ENCODE measurements at places on chromosomes 1 and 21.

- no peak for DNase-seq
These were observed 7.9 kb upstream of the PLA2G2C start for GRCh38 chr1:20194224-20194623.

DNA sequence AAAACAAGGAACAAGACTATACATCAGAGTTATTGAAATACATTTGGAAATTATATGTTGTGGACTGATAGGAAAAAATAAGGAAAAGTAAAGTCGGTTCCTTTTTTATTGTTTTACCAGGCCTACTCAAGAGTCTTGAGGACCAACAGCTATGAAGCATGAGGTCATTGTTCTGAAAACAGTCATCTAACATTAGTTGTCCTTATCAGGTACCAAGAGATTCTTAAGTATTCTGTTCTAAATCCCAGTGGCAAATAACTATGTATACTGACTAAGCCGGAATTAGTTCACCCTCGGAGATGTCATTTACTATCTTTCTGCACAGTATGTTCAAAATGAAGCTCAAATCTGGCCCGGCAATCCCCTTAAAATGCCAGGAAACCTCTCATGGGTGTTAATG is 585 bp downstream of the ADGRL4 start:
- DNase-seq = no peak

DNA sequence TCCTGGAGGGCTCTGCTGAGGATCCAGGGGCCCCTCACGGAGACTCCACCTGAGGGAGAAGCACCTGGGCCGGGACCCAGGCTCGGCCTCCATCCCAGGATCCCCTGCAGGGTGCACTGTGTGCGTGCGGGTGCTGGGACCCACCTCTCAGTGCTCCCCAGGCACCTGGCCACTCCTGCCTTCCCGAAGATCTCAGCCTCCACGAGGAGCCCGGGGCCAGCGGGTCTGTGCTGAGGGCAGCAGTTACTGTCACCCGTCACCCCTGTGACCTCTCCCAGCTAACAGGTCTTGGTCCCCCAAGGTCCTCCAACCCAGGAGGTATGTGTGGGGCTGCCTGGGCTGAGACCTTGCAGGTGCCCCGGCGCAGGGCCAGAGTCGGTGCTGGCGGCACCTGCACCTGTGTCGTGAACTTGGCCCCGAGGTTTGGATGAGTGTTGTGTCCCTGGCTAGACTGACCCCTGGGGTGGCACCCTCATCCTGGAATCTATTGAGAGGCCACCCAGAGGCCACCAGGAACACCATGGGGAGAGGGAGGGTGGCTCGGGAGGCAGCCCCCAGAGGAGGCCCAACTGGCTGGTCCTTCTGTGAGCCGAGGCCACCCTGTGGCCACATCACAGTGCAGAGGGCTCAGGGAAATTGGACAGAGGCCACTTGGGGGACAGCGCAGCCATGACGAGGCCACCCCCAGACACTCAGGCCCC is 17.7 kb downstream of the MORN1 start:
- DNase-seq = no peak

DNA sequence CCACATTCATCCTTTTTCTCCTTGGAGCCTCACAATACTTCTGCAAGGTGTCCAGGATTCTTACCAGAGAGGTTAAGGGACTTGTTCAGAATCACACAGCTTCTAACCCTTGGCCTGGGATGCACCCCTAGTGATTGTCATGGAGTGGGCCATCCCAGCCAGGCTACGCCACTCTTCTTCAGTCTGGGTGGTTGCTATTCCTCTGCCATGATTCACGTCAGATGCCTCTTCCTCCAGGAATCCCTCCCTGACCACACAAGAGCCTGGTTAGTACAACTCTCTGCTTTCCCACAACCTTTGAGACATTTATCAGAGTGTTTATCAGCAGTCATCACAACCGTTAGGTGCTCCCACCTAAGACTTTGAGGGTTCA is 121.8 kb downstream of the EPHB2 start:
- no peak for DNase-seq

DNA sequence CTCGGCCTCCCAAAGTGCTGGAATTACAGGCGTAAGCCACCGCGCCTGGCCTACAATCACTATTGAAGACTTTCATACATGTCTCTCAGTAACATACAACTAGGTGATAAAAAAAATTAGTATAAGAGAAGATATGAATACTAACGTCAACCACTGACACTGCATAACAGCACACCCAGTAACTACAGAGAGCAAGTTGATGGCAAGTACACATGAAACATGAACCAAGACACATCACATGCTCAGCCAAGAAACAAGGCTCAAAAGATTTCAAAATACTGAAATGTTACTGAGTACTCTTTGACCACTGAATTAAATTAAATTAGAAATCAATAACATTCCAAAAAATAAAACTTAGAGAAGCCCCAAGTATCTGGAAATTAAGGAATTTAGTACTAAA is 168.1 kb downstream of the SLC45A1 start:
- no peak for DNase-seq

Measured in stimulated activated CD4-positive, alpha-beta T cell treated with anti-CD3 and anti-CD28 coated beads, Interleukin-4, amount 100 ng/mL, for 4 hours (primary cell).